Stimulated activated CD8-positive, alpha-beta memory T cell treated with anti-CD3 and anti-CD28 coated beads, Interleukin-15, amount 100 ng/mL, for 48 hours (primary cell): ENCODE measurements at places on chromosomes 4 and X.

- no peak for DNase-seq
Measured at GRCh38 chr4:153661908-153662307, 22.2 kb upstream of the TLR2 start.

DNA sequence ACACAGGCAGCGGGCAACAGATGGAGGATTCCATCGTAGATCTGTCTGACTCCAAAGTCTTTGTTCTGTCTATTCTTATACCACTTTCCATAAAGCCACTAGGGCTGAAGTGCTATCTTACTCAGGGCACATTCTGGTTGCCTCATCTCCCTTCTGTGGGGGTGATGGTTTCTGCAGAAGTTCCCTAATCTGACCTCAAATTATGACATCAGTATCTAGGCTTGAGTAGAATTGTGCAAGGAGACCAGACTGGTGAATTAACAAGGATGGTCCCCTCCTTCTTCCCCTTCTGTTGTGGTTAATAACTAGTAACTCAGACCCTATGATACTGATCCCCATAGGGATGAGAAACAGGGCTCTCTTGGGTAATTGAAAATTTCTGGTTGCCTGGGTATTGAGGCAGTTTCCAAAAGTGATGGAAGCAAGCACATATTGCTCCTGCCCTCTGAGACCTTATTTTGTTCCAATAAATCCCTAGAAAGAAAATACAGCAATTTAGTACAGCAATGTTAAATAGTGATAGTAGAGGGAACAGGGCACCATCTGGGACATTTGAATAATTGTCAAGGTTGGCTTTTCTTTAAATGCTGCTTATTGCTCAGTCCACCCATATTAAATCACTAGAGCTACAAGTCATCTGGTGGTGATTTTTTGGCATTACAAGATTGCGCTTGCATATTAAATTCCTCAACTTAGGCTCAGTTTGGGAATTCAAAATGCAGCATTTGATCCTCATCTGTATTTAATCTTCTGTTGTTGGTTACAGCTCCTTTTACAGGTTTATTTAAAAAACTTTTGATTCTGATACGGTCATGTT, 57.3 kb upstream of the AP1S2 start:
- DNase-seq: no peak

DNA sequence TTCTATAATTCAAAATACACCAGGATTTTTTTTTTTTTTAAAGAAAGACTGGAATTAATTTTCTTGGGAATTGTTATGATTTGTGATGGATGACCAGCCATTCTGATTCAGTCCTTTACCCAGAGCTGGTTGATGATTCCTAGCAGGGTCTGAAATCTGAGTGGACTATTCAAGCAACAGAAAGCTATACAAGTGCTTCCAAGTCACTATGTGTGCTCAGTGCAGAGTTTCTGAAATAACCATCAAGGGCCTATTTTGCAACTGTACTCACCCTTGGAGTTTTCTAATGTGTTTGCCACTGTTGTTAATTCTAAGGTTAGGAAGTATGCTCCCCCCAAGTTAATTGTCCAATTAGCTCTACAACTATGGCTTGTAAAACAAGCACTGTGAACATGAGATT, 137.7 kb upstream of the RAPGEF2 start:
- DNase-seq: no peak

DNA sequence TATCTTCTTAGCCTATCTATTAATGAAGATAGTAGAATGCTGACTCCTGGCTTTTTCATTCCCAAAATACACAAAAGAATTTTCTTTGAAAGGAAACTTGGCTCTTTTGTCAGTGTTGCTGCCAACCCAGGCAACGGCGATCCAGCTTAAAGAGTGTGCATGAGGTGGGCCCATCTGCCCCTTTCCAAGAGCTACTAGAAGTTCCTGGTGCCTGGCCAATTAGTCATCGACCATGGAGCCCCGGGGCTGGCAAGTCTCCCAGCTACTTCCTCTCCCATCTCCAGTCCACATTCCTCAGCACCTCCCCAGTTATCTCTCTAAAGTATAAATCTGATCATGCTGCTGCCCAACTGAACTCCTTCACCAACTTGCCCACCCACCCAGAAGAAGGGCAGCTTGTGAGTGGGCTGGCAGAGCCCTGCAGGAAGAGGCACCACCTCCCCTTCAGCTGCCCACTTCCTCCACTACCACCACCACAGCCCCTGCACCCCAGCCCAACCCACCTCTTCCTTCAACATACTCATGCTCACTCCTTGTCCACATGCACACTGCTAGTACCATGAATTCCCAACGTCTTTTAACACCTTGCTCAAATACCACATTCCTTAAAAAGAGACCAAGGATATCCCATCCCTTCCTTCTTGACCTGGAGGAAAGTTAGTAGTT, 158.2 kb upstream of the MAP3K15 start:
- DNase-seq: no peak

DNA sequence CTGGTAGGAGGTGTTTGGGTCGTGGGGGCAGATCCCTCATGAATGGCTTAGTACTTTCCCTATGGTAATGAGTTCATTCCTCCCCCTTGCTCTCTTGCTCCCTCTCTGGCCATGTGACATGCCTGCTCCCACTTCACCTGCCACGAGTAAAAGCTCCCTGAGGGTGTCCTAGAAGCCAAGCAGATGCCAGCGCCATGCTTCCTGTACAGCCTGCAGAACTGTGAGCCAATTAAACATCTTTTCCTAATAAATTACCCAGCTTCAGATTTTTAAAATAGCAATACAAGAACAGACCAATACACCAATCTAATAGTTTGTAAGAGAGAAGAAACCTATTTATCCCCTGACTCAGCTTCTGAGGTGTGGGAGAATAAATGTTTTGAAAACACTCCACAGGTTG, 60.5 kb downstream of the FGFBP1 start:
- no peak for DNase-seq

GRCh38 chr4:170307182-170307581, 217.4 kb upstream of the AADAT start:
- DNase-seq: no peak
